ENCODE measurements at places on chromosomes 3 and 15.

GRCh38 chr3:60855250-60855649 is 396.0 kb downstream of the FHIT start:
- DNase-seq: no peak

GRCh38 chr3:61776390-61776789 is 215.0 kb downstream of the PTPRG start:
- DNase-seq: no peak

DNA sequence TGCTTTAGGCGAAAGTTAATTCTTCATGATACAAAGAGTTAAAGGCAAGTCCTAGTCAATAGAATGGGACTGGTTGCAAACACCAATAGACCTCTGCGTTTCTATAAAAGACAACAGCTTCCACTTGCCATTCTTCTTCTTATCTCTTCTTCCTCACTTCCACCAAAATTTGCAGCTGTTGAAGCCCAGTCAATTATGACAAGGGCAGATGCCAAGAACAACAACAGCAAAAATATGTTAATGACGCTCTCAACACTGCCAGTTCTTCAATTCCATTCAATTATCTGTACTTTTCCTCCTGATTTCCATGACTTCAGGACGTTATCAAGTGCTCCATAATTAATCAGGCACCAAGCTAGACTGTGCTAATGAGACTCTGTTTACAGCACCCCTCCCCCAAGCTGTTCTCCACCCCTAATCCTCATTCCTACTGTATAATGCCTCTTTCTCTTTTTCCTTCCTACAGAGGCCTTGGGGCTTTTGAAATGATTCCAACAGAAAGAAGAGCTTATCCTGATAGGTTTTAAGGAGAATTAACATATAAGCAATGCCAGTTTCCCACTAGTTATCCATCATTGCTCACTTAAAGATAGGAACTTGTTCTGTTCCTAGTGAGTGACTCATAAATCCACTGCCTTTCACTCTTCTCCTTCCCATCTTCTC is 1160.5 kb downstream of the IGSF11 start:
- DNase-seq: no peak

DNA sequence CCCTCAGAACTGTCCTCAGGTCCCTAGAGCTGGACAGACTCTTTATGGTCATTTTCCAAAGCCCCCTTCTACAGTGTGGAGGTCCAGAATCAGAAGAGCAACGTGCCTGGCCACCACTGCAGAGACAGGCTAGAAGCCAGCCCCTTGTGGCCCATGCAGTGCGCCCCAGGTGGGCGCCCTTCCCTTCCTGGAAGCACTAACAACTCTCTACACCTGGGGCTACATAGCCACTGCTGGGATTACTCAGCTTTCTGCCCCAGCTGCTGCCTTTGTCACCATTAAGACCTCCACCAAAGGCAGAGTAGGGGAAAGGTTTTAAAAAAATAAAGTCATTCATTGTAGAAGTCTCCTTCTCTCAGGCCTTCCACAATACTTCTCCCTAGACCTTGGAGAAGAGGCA is 2.3 kb downstream of the RASGRP1 start:
- DNase-seq: no peak

GRCh38 chr15:69034352-69034751 is 19.9 kb downstream of the NOX5 start:
- DNase-seq: no peak

GRCh38 chr3:81776643-81777042 is 15.2 kb upstream of the GBE1 start:
- DNase-seq: no peak

- no peak for DNase-seq
Observed at GRCh38 chr3:194424953-194425352, 25.9 kb upstream of the GP5 start.

DNA sequence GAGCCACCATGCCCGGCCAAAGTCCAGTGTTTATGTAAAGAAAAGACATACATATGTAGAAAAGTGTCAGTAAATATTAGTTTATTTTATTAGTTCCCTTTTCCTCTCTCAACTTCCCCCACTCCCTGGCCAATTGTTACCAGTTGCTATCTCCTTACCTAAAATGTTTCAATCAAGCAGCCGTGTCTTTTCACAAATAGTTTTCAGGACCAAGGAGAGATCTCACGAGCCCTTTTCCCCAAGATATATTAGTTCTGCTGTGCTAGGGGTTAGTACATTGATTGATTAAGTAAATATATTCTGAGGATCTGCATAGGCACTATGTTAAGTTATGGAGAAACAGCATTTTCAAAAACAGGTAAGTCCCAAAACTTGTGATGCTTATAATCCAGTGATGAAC is 87.4 kb downstream of the ZIC4 start:
- no peak for DNase-seq
